Bone marrow (tissue), 2 donors: ENCODE measurements at places on chromosomes 11 and 22.

DNA sequence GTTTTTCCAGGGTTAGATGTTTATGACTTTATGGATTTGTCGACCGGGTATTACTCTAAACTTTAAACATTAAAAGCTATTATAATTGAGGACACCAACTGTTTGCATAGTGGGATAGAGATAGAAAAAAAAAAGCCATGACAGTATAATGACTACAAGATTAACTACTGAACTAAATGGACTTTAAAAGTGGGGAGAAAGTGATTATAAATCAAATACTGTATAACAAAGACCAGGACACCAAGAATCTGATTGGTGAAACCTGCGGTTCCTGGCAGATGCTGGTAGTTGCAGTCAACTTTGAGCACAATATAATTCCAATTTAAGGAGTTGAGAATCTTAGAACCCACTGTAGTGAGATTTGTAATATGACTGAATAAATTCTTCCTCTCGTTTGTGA, 2.5 kb downstream of the CRKL start:
- no peak for DNase-seq

- no peak for DNase-seq
Measured at GRCh38 chr11:110493346-110493745, 63.6 kb downstream of the FDX1 start.

DNA sequence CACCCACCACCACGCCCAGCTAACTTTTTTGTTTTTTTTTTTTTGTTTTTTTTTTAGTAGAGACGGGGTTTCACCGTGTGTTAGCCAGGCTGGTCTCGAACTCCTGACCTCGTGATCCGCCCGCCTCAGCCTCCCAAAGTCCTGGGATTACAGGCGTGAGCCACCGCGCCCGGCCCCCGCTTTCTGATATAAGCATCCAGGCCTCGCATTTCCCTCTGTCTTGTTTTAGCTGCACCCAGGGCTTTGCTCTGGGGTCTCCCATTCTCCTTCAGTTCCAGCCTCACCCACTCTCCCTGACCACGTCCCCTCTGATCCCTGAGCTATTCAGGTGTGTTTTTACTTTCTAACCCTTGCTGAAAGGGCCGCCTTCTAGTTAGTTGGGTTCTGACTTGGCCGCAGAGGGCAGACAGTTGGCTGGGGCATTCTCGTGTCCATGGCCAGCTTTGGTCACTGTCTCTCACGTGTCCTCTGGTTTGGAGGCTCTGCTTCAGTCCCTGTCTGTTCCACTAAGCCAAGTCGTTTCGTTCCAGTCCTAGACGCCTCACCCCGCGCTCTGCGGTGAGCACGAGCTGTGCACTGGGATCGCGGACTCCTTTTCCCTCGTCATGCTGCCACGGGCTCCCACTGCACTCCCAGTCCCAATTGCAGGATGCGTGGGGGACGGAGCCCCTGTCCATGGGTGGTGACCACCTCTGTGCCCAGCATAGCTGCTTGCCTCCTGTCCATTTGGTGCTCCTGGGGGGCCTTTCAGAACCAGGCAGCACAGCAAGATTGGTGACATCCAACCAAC, 6.0 kb upstream of the TNNT3 start:
- no peak for DNase-seq

- no peak for DNase-seq
Measured at GRCh38 chr11:94754335-94754734, 13.8 kb upstream of the AMOTL1 start.

- DNase-seq = no peak
Measured at GRCh38 chr22:46578824-46579561, 41.2 kb upstream of the GRAMD4 start.
